ENCODE measurements at places on chromosomes 3 and 15.
A peak's percentile ranks its signal among the peaks of the same experiment; 100 is the strongest.

DNA sequence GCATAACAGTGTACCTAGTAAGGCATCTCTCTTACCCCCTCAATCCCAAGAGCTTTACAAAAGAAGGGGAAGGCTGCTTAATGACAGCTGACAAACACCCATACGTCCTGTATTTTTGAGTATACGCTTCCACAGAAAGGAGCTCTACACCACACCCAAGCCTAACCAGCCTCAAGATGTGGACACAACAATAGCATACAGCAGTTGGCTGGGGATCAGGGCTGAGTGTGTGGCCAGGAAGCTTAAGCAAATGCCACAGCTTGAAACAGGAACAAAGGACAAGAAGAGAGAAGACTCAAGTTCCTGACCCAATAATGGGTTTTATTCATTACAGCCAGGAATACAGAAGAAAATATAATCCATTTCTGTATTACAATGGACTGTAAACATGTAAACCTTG is 6.9 kb downstream of the HEXA start:
- DNase-seq: no peak

GRCh38 chr3:71565976-71566375 is 17.6 kb downstream of the FOXP1 start:
- no peak for DNase-seq

DNA sequence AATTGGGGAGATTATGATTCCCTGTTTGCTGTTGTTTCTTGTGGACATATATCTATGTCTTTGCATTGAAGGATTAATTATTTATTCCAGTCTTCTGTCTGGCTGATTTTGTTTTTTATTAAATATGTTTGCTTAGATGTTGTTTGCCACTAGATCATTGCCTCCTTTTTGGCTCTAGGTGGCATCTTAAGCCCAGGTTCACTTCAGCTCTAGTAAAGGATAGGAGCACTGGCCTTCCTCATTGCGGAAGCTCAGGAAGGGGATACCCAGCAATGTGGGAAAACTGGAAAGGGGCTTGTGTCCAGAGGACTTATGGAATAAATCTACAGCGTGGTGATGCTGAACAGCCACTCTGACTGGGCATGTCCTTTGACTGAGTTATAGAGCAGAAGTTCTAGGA is 821.6 kb downstream of the PDCD6IP start:
- no peak for DNase-seq

DNA sequence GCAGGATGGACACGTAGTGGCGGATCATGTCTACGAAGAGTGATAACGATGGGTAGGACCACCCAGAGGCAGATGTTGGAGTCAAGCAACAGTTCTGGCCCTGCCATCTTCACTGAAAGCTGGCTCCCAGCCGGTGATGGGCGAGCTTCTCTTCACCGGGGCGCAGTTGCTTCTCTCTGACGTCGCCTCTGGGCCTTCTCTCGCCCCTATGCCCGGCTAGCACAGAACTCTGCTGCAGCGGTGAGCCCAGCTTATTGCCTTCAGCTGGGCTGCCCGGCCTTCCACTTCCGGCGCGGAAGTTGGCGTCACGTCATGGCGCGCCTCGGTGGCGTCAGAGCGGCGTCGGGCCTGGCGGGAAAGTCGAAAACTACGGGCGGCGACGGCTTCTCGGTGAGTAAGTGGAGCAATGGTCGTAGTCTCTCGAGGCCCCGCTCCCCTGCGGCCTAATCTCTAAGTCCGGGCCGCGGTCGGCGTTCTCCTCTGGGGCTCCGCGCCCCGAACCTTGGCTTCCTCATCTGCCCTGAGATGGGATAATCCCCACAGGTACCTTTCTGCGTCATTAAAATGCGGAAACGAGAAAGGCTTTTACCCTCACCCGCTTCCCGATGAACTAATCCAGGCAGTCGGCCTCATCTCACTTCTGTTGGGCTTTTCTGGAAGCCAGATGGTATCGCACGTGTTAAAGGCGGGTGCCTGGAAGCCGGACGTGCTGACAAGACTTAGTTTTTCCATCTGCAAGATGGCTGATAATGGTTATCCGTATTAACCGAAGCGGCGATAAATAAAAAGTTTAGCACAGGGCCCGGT is at the start of gene FANCD2:
TSS of gene FANCD2 (plus strand) at position 354 of the 807 bp plus-strand sequence. CDS start 2,221 bp downstream, outside the sequence.
- peak; percentile 84 for DNase-seq

DNA sequence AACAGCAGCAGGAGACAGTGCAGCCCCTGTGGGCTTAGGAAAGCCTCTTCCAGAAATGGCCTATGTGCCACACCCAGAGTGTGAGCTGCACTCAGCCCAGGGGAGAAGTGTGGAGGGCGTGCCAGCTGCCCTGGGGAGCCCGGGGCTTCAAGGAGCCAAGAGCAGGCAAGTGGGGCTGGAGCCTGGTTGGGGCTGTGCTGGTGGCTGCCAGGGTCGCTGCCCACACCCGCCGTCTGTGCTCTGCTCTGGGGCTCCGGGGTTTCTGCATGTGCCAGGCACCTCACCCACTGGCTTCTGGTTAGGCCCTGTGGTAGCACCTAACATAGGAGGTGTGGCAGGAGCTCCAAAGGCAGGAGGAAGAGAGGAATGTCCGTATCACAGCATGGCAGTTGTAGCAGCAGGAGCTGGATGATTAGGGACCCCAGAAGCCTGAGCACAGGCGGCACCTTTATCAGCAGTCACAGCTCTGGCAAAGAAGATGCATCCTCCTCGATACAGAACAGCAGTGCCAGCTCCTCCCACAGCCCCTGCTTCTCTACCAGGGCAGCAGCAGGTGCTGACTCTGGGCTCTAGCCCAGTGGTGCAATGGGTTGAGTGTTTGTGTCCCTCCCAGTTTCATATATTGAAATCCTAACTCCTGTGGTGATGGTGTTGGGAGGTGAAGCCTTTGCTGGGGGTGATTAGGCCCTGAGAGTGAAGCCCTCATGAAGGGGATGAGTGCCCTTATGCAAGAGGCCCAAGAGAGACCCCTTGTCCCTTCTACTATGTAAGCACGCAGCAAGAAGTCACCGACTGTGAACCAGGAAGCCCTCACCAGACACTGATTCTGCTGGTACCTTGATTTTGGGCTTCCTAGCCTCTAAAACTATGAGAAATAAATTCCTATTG is 70.0 kb upstream of the KLF13 start:
- DNase-seq: no peak

DNA sequence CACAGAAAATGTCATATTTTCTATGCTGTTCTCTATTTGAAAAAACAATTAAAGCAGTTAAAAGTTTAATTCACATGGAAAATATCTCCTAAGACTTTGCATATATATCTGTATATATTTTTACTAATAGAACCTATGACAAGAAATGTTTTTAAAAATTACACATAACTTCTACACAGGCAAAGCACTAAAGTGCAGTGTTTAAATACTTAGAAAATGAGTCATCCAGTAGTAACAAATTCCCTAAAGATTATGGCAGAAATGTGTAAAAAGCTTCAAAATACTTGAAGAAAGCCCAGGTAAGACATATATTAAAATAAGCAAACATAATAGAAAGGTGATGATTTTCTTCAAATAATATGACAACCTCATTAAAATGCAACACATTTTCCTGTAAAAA is 236.6 kb downstream of the TBC1D5 start:
- DNase-seq: peak; percentile 19

DNA sequence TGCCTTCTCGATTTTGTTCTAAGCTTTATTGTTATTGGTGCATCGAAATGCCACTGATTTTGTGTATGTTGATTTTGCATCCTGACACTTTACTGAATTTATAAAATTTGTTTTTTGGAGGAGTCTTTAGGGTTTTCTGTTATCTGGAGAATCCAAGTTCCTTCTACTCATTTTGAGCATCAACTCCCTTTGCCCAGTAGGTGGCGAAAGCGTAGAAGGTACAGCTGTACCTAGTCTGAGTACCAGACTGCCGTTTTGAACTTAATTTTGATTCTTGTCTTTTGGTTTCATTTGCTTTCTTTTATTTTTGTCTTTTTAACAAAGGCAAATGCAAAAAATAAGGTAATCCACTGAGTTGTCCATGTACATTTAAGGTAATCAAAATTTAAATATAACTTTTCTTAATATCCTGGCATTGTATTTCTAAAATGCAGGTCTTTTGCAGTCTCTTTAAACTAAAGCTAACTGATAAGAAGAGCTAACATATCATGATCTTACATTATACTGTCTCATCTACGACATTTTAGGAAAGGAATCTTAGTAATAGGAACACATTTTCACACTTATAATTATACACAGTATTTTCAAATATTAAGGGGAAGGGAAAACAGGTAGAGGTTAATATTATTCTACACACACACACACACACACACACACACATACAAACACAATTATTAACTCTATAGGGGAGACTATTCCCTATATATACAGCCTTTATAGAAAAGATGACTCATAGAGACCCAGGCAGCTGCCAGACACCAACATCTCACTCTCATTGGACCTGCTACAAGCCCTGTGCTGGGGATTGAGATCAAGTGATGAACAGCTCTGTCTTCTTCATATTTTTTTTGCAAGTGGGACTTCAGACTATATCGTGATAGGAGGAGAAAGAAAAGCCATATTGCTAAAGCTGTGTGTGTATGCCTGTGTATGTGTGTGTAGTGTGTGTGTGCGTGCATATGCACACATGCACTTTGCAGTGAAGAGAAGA is 71.8 kb downstream of the SYNPR start:
- peak; percentile 76 for DNase-seq

DNA sequence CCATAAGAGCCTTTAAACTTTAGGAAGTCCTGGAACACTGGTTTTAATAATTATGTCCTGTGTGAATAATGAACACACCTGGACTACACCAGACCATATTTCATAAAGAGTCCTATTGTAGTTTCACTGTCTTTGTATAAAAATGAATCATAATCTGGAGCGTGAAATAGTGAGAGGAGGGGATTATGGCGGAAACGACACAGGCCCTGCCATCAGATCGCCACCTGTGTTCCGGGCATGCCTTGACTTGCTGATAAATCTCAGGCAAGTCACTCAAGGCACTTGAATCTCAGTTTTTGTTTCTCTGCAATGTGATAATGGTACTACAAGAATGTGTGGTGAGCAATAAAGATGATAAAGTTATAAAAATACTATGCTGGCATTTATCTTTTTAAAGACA is 995.5 kb downstream of the MCTP2 start:
- DNase-seq: no peak

DNA sequence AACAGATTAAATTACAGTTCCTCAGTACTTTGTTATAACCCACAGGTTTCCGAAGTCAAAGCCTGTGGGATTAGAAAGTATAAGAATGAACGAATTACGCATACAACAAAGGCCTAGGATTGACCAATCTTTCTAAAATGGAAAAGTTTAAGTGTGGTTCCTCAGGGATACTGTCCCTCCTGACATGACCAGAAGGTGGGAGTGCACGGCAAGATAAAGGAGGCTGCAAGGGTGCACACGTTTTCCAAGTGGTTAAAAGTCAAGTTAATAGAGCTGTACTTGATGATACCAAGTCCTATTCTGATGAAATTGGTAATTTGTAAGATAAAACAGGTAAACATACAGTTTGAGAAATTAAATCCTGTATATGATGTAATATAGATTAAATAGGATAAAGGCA is 96.2 kb downstream of the ALDH1A2 start:
- peak; percentile 53 for DNase-seq

DNA sequence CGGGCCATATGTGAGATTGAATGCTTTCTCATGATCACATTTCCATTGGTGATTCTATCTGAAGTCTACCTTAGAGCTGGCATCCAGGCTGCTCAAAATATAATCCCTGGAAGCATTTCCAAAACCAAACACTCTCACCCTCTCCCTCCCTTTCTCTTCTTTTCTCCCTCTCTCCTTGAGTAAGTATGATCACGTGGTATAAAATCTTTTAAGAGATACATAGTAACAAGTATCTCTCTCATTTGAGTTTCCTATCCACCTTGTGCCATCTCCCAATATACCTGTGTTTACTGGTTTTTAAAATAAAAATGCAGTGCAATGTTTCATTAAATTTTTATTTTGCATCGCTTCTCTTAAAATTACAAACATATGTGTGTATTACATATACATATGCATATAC is 350.9 kb upstream of the KCNH8 start:
- DNase-seq: no peak

DNA sequence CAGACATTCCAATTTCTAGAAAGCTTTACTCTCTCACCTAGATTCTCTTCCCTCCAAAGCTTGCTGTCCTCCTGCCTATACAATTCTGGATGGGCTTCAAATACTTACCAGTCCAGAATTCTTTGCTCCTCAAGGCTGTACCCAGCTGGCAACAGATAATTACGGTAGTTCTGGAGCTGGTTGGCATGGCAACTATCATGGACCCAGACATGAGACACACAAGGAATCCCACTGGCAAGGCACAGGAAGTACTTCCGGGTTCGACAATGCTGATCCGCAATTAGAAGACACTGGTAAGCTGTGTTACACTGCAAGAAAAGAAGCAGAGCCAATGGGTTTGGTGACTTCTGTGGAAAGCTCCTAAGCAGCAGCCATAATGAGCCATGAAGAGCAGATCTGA is 37.9 kb downstream of the TUBGCP4 start:
- no peak for DNase-seq

GRCh38 chr15:71599418-71600151 is 210.8 kb upstream of the NR2E3 start:
- no peak for DNase-seq

GRCh38 chr3:13115991-13116390 is 42.8 kb upstream of the IQSEC1 start:
- DNase-seq: no peak

DNA sequence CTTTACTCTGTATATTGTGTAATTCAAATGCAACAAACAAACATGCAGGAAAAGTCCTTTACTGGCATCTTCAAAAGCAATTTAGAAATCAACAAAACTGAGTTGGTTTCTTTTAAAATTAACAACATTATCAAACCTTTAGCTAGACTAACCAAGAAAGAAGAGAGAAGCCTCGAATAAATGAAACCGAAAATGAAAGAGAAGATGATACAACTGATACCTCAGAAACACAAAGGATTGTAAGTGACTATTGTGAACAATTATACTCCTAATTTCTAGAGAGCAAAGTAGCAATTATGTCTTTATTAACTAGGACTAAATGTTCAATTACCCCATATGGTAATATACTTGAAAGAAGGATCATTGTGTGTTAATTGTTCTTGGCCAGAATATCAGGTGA is 49.2 kb upstream of the P3H2 start:
- DNase-seq: no peak

GRCh38 chr15:93997071-93997658 is 234.2 kb upstream of the MCTP2 start:
- DNase-seq: peak; percentile 59

DNA sequence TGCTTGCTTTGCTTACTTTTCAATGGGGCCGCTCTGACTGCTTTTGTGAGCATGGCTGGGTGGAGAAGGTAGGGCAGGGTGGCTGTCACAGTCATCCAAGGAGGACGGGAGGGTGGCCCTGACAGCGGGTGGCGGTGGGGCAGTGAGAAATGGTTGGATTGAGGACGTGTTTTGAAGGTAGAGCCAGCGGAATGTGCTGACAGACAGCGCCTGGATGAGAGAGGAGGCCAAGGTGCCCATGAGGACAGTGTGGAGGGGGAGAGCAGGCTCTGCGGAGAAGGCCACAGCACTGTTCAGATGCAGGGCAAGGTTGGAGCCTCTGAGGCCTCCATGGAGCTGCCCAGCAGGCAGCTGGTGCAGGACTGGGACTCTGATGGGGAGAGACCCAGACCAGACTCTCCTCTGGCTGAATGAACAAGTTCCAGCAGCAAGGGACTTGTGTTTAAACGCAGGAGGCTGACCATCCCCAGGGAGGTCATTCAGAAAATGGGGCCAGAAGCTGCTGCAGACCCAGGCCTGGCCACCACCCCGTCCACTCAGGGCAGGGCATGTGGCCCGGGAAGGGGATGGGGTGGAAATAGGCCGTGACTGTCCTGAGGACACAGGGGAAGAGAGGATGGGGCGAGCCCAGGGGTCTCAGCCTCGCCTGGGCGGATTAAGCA is 120.3 kb upstream of the PRR20G start:
- no peak for DNase-seq

Measured in fibroblast of mammary gland (primary cell).